ENCODE measurements at places on chromosomes 1 and 21.

DNA sequence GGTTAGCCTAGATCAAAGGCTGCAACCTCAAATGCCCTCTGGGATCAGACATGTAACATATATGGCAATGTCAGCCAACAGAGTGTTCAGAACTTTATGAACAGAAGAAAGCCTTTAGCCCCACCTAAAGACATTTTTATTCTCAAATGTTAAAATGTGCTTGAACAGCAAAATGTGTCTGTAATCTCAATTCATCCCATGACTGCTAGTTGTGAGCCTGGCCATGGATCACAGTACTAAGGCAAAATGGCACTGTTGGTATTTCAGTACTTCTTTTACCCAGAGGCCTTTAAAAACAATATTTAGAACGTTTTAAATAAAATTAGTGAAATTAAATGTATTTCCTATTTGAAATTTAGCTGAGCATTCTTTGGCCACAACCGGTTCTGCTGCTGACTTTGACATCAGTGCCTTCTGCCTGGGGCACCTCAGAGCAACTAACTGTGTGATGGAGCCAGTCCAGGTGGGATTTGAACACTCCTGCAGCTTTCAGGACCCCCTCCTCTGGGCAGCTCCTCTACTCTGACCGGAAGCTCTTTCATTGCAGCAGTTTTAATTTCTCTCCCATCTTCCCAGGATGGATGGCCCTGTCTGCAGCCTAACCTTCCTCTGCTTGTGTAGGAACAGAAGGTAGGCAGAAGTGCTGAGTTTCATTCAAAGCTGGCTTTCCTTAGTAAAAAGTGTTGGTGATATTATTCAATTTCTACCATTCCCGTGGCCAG lies 68.3 kb upstream of the NFIA start:
- no peak for DNase-seq

- no peak for DNase-seq
Observed at GRCh38 chr1:30425046-30425445, 298.3 kb downstream of the MATN1 start.

DNA sequence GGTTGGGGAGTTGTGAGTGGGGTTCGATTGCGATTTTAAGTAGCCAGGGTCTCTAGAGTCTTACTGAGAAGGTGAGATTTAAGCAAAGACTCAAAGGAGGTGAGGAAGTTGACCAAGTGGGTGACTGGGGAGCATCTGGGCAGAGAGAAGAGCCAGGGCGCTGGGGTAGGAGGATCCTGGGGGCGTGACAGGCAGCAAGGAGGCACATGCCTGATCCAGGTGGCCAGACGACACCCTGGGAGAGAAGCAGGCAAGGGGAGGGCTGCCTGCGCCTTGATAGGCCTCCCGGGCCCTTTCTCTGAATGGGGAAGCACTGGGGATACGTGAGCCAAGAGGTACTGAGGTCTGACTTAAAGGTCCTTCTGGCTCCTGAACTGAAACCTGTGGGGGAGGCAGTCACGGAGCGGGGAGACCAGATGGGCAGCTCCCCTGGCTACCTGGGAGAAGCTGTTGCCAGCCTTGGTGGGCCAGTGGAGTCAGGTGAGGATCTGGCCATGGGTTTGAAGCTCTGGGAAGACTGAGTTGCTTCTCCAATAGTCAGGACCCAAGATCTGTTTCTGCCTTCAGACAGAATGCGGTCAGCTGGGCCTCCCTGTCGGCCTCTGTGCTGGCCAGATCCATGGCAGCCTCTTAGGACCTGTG lies 5.4 kb downstream of the ZBTB48 start:
- DNase-seq = no peak

DNA sequence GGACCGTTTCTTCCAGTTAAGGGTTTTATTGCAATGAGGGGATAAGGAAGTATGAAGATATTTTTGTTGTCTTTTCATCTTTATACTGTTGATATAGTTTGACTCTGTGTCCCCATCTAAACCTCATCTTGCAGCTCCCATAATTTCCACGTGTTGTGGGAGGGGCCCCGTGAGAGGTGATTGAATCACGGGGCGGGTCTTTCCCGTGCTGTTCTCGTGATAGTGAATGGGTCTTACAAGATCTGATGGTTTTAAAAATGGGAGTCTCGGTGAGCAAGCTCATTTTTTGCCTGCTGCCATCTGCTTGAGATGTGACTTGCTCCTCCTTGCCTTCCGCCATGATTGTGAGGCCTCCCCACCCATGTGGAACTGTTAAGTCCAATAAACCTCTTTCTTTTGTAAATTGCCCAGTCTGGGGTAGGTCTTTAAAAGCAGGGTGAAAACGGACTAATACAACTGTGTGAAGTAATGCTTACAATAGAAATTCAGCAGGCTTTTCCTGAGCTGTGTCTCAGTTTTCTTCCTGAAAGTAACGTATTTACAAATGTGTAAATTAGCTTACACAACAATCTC lies 377.3 kb downstream of the SIPA1L2 start:
- no peak for DNase-seq

DNA sequence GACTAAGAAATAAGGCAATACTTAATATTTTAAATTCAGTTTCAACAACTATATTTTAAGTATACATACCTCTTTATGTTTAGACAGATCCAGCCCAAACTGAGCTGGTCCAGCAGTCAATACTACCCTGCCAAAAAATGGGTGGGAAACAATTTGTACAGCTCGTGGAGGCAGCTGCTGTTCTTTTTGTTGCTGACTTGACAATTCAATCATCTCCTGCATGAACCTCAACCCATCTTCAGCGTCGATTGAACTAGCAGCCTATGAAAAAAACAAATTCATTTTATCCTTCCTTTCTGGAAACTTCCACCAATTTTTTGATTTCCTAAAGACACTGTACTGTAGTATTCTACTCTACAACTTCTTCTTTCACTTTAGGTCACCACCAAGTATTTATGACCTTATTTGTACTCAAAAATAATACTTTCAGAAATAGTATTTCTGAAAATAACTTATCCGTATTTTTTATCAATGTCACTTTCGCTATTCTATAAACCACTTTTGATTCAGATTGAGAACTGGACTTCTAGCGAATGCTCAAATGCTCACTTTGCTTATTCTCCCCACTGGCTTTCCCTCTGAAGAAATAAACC lies 46.5 kb downstream of the EDEM3 start:
- DNase-seq = no peak

DNA sequence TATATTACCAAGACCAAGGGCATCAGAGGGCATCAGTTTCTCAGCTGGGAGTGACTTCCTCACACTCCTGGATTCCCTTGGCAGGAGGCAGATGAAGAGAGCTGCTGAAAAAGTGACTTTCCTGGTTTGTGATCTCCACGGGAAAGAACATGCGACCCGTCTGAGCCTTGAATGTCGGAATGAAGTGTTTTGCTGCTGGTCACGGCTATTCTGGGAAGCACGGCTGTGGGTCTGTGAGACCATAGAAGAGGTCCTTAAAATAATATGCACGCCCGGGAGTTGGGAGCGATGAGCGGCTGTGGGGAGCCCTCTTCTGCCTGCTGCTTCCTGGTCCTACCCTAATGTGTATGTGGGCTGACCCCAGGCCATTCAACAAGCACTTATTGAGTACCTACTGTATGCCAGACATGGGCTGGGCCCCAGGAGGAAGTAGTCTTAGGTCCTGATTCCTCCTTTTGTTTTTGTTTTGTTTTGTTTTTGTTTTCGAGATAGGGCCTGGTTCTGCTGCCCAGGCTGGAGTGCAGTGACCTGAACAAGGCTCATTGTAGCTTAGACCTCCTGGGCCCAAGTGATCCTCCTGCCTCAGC lies 13.2 kb upstream of the UMODL1 start:
- DNase-seq = no peak

DNA sequence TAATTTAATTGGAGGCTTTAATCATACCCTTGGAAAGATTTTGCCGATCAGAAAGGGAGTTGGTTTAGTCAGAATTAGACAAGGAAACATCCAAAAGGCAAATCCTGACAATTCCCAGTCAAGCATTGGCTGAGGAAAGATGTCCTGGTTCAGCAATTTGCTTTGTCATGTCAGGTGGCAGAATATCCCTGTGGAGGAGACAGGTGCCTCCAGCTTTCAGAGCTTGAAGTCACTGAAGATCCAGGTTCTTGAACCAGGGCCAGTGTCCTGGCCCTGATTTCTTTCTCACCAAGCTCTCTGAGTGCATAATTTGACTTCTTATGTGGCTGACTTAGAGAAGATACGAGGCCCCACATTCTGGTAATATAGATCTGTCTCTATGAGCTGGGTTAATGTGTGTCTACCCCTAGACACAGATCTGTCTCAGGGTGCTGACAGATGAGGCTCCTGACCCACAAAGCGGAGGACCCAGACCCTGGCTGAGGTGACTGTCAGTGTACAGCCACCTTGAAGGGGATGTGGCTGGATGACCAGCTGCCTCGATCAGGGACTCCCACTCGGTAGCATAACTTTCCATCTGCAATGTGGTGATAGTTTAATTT lies 118.9 kb downstream of the HHAT start:
- no peak for DNase-seq

- DNase-seq = no peak
Observed at GRCh38 chr21:27040738-27041469, 74.0 kb upstream of the ADAMTS5 start.

Measured in stimulated activated CD8-positive, alpha-beta memory T cell treated with anti-CD3 and anti-CD28 coated beads, Interleukin-4, amount 100 ng/mL, for 48 hours (primary cell).